ENCODE measurements at places on chromosomes 3 and 15.

DNA sequence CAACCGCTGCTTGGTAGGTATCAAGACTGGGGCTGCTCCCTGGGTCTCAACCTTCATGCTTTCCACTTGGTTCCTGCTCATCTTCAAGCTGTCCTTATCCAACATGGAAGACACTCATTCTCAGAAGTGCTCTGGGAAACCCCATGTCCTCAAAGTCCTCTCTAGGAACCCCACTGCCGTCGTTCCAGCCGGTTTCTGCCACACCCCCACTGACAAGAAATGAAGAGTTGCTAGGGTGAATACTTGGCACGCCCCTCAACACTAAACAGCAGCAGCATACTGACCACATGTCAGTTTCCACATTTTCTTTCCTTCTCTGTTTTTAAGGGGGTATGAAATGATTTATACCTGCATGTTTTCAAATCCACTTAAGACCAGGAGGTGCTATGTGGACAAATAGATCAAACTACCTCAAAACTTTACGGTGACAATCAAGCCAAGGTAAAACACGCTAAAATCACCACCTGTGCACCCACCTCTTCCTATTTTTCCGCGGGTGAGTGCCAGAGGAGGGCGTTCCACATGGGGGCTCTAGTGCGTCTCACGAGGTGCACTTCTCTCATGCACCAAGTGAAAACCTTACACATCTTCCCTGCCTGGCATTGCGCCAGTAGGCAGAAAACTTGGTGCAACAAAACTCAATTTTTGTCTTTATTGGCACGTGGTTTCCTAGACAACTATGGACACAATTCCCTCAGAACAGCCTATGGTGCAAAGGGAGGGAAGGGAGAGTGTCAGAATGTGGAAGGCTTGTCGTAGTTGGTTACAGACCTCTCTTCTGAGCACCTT is 125.1 kb downstream of the TJP1 start:
- DNase-seq = no peak

- no peak for DNase-seq
These were observed 12.1 kb downstream of the TBC1D2B start for GRCh38 chr15:78065284-78065872.

DNA sequence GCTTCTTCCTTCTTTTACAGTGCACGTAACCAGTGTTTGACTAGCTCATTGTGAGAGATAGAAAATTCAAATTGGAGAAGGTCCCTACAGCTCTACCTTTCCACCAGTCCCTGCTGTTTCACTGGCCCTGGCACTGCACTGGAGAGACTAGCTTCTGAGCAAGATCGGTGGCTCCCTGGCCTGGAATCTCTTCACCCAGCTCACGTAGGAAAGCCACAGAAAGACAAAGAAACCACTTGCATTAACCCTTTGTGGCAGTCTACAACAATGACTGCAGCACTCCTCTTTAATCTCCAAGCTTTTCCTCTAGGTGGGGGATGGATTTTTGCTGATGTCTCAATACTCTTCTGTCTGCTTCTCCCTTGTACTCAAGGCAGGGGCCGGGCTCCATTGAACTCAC is 155.9 kb downstream of the PEX5L start:
- DNase-seq = no peak

GRCh38 chr3:45939341-45939771 is 3.9 kb upstream of the CXCR6 start:
- no peak for DNase-seq

DNA sequence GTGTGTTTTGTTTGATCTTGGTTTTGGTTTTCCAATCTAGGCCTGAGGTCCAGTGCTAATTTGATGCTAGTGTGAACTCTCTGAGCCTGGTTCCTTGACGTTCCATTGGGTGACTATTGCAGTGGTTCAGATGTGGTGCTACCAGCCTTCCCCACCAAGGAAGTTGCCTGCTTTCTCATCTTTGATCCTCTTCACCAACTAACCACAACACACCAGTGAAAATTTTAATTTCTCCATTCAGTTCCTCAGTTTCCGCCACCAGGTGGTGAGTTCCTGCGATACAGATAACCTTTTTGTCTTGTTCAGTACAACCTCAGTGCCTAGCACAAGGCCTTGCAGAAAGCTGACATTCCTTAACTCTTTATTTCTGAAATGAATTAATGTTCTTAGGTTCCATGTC is 337.4 kb upstream of the TPRG1 start:
- no peak for DNase-seq

DNA sequence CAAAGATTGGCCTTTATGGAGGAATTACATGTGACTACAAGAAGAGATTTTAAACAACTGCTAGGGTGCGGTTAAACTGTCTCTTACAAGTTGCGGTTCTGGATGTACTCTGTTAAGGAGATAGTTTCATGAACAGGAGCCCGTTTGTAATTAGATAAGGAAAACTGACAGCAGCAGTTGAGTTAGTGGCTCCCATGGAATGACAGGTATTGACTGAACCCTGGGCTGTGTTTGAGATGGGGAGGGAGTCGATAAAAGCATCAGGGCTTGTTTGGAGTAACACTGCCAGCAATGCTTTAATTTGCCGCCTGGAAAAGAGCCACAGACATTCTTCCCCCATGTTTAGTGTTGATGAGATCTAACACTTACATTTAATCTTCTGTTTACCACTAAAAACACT is 139.9 kb downstream of the ROBO2 start:
- DNase-seq = no peak

DNA sequence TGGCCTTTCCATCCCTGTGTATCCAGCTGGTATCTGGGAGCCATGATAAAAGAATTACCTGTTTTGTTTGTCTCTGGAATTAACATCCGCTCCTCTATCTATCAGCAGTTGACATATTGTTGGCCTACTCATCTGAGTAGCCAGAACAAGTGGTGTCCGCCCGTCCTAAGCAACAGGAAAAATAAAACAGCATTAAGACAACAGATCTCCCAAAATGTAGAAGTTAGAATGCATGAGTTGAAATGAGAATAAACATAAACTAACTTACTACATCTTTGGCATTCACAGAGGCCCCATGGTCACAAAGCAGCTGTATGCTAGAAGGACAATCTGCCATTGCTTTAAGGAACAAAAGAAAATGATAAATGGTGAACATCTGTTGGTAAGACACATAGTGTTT is 75.9 kb downstream of the UACA start:
- DNase-seq = no peak

DNA sequence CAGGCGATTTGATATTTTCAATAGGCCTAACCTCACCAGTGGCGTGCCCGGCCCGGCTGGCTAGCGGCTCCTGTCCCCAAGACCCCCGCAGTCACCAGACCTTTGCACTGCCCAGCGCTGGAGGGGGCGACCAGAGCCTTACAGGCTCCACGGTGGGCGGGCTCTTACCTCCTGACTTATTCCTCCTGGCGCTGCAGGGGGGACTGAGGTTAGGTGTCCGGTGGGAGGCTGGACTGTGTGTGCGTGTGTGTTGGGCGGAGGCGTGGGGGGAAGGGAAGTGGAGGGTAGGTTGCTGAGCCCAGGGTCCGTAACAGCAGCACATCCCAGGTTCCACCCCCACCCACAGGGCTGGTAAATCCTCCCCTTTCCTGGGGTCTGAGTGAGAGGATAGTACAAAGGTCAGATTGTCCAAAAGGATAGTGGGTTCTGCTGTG is 27.5 kb upstream of the THRB start:
- no peak for DNase-seq

DNA sequence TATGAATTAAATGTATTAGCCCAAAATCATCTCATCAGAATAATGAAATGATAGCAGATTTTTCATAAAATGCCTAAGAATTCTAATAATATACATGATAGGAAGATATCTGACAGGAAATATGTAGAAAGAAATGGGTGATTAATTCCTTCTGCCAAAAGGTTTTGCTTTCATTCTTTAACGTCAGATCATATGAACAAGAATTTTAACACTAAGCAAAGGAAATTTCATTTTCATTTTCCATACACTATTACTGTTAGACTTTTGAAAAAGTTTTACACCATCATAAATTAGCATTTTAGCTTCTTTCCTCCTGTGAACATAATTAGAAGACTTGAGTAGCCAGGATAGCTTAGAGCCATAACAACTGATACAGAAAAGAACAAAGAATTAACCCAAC is 1099.9 kb downstream of the NSUN3 start:
- no peak for DNase-seq

GRCh38 chr15:77430652-77431051 is 10.0 kb downstream of the HMG20A start:
- no peak for DNase-seq

- peak; percentile 57 for DNase-seq
These were observed 5.3 kb downstream of the CLK3 start for GRCh38 chr15:74620636-74621545.

All from nucleus accumbens (tissue), 56 donors.